ENCODE measurements at places on chromosomes 4 and X. TPM values are rescaled to one million over a fixed set of nuclear protein-coding genes. Genes with fewer than 3 reads are reported as not detected.

GUCY1A1 gene
- 0.67 TPM for polyA plus RNA-seq

NMU gene
- polyA plus RNA-seq = 138 TPM

TRPC5OS gene
- not detected for polyA plus RNA-seq

TMEM185A gene
- 10.9 TPM for polyA plus RNA-seq

SYTL4 gene
- 6.7 TPM for polyA plus RNA-seq

ZMAT1 gene
- polyA plus RNA-seq = 3.9 TPM

SPOCK3 gene
- polyA plus RNA-seq = 0.08 TPM

SUPT20HL2 gene
- polyA plus RNA-seq = not detected

GPC4 gene
- polyA plus RNA-seq = 1.6 TPM

FGF2 gene
- 0.61 TPM for polyA plus RNA-seq

ELOVL6 gene
- polyA plus RNA-seq = 17.3 TPM

GPRIN3 gene
- polyA plus RNA-seq = 0.20 TPM

ZAR1 gene
- polyA plus RNA-seq = not detected

ATP6AP2 gene
- polyA plus RNA-seq = 50.9 TPM

SFRP2 gene
- 16.4 TPM for polyA plus RNA-seq

SSX2B gene
- polyA plus RNA-seq = not detected

ATP8A1 gene
- 2.5 TPM for polyA plus RNA-seq

SPACA5B gene
- polyA plus RNA-seq = not detected

NIPAL1 gene
- 20.2 TPM for polyA plus RNA-seq

BMPR1B gene
- 0.18 TPM for polyA plus RNA-seq

PRMT9 gene
- 3.6 TPM for polyA plus RNA-seq

LDB2 gene
- polyA plus RNA-seq = 4.4 TPM

WDR17 gene
- 0.20 TPM for polyA plus RNA-seq

CENPVL1 gene
- polyA plus RNA-seq = not detected

GPRASP2 gene
- polyA plus RNA-seq = 1.5 TPM

BCLAF3 gene
- polyA plus RNA-seq = 1.7 TPM

DCLK2 gene
- polyA plus RNA-seq = 0.74 TPM

TECRL gene
- 0.10 TPM for polyA plus RNA-seq

SPANXN4 gene
- not detected for polyA plus RNA-seq

CLCN5 gene
- polyA plus RNA-seq = 1.3 TPM

RASL11B gene
- 0.39 TPM for polyA plus RNA-seq

TEX13D gene
- 0.04 TPM for polyA plus RNA-seq

Measured in esophagus (tissue), 2 donors.